Thymus (tissue), 14 donors: ENCODE measurements at places on chromosomes 1 and 21. TPM values are rescaled to one million over a fixed set of nuclear protein-coding genes. Genes with fewer than 3 reads are reported as not detected.

Gene NEK2
- total RNA-seq, result 31.1 TPM

Gene LMX1A
- 0.05 TPM for total RNA-seq

DNA sequence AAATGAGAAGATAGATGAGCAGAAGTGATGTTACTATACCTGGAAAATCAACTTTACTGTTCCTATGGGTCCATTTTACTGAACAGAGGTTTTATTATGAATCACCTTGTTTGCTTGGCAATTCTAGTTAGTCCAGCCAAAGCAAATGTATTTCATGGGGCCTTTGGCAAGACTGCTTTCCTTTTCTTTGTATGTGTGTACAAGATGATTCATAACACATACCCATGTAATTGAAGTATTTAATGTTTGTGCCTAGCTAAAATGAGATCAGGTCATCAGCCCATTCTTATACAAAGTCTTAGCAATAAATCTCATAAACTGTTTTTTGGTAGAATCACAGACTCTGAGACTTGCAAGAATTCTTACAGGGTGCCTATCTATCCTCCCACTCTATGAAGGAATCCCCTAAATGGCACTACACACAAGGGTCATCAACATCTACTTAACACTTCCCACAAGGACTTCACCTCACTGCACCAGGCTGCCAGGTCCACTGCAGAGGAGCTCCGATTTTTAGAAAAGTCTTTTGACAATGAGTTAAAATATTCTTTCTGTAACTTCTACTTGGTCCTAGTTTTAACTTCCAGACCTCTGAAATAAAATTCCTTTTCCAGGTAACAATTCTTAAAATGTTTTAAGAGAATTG is 58.5 kb downstream of the LPAR3 start:
- no peaks in the 10 kb centered on the region for H3K27me3 ChIP-seq
- no peak overlapping the region for H3K27ac ChIP-seq
- DNase-seq, result no peak
- no peak overlapping the region for H3K4me3 ChIP-seq

GRCh38 chr1:168019407-168019806 is 82.5 kb upstream of the MPC2 start:
- H3K4me3 ChIP-seq, result no peak overlapping the region
- no peak overlapping the region for H3K27ac ChIP-seq

DNA sequence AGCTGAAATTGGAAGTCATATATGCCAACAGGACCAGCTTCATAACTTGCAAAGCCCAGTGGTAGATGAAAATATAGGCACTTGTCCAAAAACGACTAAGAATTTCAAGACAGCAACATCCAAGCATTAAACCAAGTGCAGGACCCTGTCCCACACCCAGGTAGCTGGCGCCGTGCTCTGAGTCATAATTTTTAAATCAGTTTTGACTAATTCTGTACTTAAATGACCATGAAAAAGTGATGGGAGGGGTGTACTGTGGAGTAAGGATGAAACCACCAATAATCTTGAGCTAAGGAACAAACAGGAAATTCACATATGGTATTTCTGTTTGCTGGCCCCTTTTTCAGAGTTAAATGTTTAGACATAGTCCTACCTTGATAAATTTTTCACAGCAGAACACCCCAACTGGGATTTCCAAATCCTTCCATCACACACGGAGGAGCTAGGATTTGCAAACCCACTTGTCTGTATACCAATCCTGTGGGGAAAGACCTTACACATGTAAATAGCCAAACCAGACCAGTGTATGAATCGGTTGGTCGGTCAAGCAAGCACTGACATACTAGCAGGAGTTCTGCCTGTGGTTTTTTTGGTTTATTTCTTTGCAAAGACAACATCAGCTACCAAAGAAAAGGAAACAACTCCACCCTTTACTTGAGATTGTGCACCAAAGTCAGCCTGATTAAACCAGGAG is 235.7 kb upstream of the RAB4A start:
- no peak overlapping the region for H3K4me3 ChIP-seq
- no peaks in the 10 kb centered on the region for H3K36me3 ChIP-seq
- no peak overlapping the region for H3K27ac ChIP-seq
- no peak for DNase-seq
- H3K27me3 ChIP-seq, result no peaks in the 10 kb centered on the region

Gene KRTAP19-1
- not detected for total RNA-seq

DNA sequence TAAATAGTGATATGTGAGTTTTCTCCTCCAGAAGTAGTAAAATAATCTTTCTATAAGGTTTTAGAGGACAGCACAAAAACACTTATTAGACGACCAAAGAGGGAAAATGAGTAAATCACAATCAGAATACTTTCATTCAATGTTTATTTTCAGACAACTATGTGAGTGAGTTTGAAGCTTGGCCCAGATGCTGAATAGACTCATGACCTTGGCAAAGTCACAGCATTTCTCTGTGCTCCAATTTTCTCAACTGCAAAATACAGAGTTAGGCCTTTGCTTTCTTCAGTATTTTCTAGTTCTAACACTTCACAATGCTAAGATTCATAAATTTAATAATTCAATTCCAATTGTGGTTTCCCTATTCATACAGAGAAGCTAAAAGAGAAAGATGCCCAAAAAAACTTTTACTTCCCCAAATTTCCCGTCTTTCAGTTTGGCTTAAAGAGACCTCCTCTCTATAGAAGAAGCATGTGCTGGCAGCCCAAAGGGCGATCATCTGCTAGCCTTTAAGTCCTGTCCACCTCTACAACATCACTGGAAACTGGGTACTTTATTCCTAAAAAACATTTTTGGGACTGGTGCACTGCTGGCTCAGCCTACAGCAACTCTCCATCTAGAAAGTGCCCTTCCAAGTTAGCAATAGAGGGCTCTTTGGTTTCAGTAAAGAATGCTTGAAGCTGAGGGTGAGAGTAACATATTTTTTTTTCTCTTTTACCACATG is 116.8 kb upstream of the GORAB start:
- H3K27me3 ChIP-seq, result no peaks in the 10 kb centered on the region
- no peak overlapping the region for H3K4me3 ChIP-seq
- no peak overlapping the region for H3K27ac ChIP-seq

- no peaks in the 10 kb centered on the region for H3K4me1 ChIP-seq
- H3K36me3 ChIP-seq, result no peaks in the 10 kb centered on the region
- peak; percentile 13 for DNase-seq
- no peak overlapping the region for H3K27ac ChIP-seq
- peaks cover 8% of the 10 kb centered on the region for H3K27me3 ChIP-seq
- no peak overlapping the region for H3K4me3 ChIP-seq
These were observed 5.6 kb downstream of the MCOLN2 start for GRCh38 chr1:84991097-84991920.

- peak overlapping the region; percentile 36 for H3K27ac ChIP-seq
- no peak for DNase-seq
- H3K4me3 ChIP-seq, result no peak overlapping the region
These were observed 12.3 kb downstream of the PHLDA3 start for GRCh38 chr1:201456499-201457309.

DNA sequence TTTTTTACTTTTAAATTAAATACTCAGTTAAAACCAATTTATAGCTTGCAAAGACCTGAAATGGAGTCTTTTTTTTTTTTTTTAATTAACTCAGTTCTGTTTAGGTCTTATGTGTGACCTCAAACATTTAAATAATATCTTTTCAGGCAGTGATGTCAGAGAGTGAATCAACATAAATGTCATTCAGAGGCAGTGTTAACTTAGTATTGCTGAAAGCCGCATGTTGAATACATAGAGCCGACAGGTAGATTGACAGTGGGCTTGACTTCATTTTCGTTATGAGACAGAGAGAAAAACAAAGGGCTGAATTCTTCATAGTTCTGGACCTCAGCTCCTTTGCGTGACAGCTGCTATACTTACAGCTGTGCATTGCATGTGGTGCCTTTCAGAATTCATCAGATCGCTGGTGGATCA is 51.5 kb downstream of the PRDM2 start:
- H3K4me1 ChIP-seq, result peaks cover 3% of the 10 kb centered on the region
- no peak for DNase-seq
- peaks cover 12% of the 10 kb centered on the region for H3K36me3 ChIP-seq

Gene CFH
- 12.6 TPM for total RNA-seq
